ENCODE measurements at places on chromosomes 16 and 17. TPM values are rescaled to one million over a fixed set of nuclear protein-coding genes. Genes with fewer than 3 reads are reported as not detected.
A peak's percentile ranks its signal among the peaks of the same experiment; 100 is the strongest.

- H3K4me3 ChIP-seq: no peak overlapping the region
- H3K27ac ChIP-seq: peak overlapping the region; percentile 92
- peaks cover 61% of the 10 kb centered on the region for H3K4me1 ChIP-seq
Measured at GRCh38 chr17:78172249-78173051, 4.1 kb downstream of the SYNGR2 start.

- H3K4me1 ChIP-seq: peaks cover 34% of the 10 kb centered on the region
- H3K36me3 ChIP-seq: no peaks in the 10 kb centered on the region
- no peak for DNase-seq
- no peaks in the 10 kb centered on the region for H3K27me3 ChIP-seq
Measured at GRCh38 chr17:46071796-46072195, 72.7 kb downstream of the STH start.

Gene OR3A2
- not detected for total RNA-seq

DNA sequence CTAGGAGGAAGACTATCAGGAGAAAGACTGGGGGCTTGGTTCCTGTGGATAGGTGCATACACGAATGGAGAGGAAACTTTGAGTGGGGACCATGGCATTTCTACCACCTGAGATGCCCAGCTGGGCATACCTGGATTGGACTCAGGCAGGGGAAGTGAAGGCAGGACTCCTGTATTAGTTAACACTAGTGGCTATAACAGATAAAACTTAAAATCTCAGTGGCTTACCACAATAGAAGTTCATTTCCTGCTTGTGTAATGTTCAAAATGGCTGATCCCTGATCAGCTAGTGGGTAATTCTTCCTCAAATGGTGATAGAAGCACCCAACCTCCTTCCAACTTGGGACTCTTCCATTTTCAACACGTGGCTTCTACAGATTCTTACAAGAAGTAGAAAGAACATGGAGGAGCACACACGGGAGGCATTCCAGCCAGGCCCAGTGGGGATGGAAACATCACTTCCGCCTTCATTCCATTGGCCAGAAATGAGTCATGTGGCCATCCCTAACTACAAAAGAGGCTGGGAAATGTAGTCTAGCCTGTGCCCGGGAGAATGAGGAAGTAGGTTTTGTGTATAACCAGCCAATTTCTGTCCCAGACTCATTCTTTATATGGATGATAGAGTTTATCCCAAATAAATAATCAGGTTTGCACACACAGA, 112.1 kb downstream of the UTP18 start:
- H3K27me3 ChIP-seq: no peaks in the 10 kb centered on the region
- no peak overlapping the region for H3K4me3 ChIP-seq
- no peaks in the 10 kb centered on the region for H3K36me3 ChIP-seq
- no peak overlapping the region for H3K27ac ChIP-seq
- DNase-seq: peak; percentile 10

Gene KCNG4
- not detected for total RNA-seq

- no peak for DNase-seq
- no peaks in the 10 kb centered on the region for H3K36me3 ChIP-seq
- H3K4me3 ChIP-seq: no peak overlapping the region
- no peak overlapping the region for H3K27ac ChIP-seq
Measured at GRCh38 chr17:46868689-46869187, 17.4 kb downstream of the WNT9B start.

- peaks cover 4% of the 10 kb centered on the region for H3K4me1 ChIP-seq
- no peaks in the 10 kb centered on the region for H3K36me3 ChIP-seq
- H3K27me3 ChIP-seq: no peaks in the 10 kb centered on the region
Measured at GRCh38 chr16:82313754-82314153, 143.7 kb upstream of the MPHOSPH6 start.

DNA sequence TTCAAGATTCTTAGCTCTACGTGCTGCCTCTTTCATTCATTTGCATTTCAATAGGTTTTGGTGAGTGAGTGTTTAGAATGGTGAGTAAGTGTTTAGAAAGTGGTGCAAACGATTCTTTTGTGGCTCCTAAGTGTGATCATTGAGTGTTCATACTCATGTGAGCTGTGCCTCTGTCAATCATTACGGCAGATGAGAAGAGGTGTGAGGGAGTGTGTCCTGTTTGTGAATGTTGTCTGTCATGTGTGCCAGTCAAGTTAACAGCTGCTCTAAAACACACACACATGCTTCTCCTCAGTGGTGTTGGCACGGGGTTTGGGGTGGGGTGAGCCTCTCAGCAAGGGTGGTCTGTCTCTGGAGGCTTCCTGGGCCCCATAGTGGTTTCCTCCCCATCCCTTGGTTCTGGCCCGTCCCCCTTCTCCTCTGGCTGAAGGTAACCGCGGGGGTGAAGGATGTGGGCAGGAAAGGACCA, 11.4 kb downstream of the MYL4 start:
- H3K4me3 ChIP-seq: no peak overlapping the region
- H3K27ac ChIP-seq: no peak overlapping the region
- H3K27me3 ChIP-seq: no peaks in the 10 kb centered on the region
- no peaks in the 10 kb centered on the region for H3K36me3 ChIP-seq
- DNase-seq: no peak

DNA sequence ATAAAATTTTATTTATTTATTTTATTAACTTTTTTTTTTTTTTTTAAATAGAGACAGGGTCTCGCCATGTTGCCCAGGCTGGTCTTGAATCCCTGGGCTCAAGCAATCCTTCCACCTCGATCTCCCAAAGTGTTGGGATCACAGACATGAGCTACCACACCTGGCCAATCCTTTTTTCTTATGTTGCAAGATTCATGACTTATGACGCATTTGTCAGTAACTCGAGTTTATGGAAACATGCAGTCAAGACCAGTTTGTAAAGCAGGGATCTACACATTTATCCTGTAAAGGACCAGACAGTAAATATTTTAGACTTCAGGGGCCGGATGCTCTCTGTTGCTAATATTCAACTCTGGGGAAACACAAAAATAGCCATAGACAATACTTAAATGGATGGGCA, 9.4 kb upstream of the MAP2K6 start:
- DNase-seq: no peak
- no peak overlapping the region for H3K4me3 ChIP-seq
- H3K27me3 ChIP-seq: no peaks in the 10 kb centered on the region
- H3K4me1 ChIP-seq: no peaks in the 10 kb centered on the region
- no peak overlapping the region for H3K27ac ChIP-seq

Gene HSD17B1
- total RNA-seq: 0.33 TPM

- no peaks in the 10 kb centered on the region for H3K36me3 ChIP-seq
- H3K27me3 ChIP-seq: no peaks in the 10 kb centered on the region
- H3K4me3 ChIP-seq: no peak overlapping the region
- no peak for DNase-seq
Measured at GRCh38 chr16:53673189-53673588, 30.5 kb downstream of the RPGRIP1L start.

Gene PRRT2
- total RNA-seq: not detected

DNA sequence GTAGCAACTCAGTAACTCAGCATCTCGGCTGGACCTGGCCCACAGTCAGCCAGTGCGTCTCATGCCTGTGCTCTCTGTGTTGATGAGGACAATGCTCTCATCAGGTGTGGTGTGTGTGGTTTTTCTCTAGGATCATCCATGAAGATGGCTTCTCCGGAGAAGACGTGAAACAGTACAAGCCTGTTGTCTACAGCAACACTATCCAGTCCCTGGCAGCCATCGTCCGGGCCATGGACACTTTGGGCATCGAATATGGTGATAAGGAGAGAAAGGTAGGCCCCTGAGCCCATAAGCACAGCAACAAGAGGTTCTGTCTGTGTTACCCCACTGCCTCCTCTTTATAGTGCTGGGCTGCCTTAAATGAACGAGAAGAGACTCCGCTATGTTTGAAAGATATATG, 84.5 kb downstream of the GNAO1 start:
- DNase-seq: no peak
- no peaks in the 10 kb centered on the region for H3K4me1 ChIP-seq
- H3K4me3 ChIP-seq: no peak overlapping the region
- no peak overlapping the region for H3K27ac ChIP-seq
- H3K27me3 ChIP-seq: no peaks in the 10 kb centered on the region
- H3K36me3 ChIP-seq: no peaks in the 10 kb centered on the region

Gene KCNJ12
- 35.7 TPM for total RNA-seq

DNA sequence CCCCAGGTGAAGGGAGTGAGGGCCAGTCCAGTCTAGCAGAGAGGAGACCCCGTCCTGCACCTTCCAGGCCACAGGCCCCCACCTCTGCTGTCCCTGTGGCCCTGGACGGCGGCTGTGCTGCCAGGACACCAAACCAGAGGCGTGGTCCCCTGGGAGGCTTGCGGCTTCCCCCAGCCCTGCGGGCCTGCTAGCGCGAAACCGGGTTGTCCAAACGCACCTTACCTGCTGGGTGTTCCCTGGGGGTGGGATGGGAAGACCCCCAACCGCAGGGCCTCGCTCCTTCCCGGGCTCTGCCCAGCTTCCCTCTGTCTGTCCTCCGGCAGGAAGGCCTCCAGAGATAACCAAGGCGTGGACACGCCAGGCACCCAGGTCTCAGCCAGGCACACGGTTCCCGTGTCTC, 19.6 kb upstream of the CACNA1H start:
- peaks cover 13% of the 10 kb centered on the region for H3K27me3 ChIP-seq
- no peaks in the 10 kb centered on the region for H3K4me1 ChIP-seq
- H3K36me3 ChIP-seq: no peaks in the 10 kb centered on the region
- no peak overlapping the region for H3K4me3 ChIP-seq
- no peak for DNase-seq

GRCh38 chr17:238964-239259, 57.5 kb upstream of the DOC2B start:
- no peaks in the 10 kb centered on the region for H3K36me3 ChIP-seq
- H3K27me3 ChIP-seq: no peaks in the 10 kb centered on the region
- no peak overlapping the region for H3K4me3 ChIP-seq
- no peak for DNase-seq
- no peaks in the 10 kb centered on the region for H3K4me1 ChIP-seq
- H3K27ac ChIP-seq: no peak overlapping the region

GRCh38 chr17:45441526-45442310, 9.0 kb upstream of the ARHGAP27 start:
- H3K36me3 ChIP-seq: no peaks in the 10 kb centered on the region
- no peak overlapping the region for H3K27ac ChIP-seq
- H3K4me1 ChIP-seq: peaks cover 24% of the 10 kb centered on the region

- H3K36me3 ChIP-seq: no peaks in the 10 kb centered on the region
- H3K27ac ChIP-seq: no peak overlapping the region
- no peak for DNase-seq
- no peak overlapping the region for H3K4me3 ChIP-seq
- peaks cover 8% of the 10 kb centered on the region for H3K4me1 ChIP-seq
Measured at GRCh38 chr17:6496640-6497441, 52.6 kb downstream of the PIMREG start.

DNA sequence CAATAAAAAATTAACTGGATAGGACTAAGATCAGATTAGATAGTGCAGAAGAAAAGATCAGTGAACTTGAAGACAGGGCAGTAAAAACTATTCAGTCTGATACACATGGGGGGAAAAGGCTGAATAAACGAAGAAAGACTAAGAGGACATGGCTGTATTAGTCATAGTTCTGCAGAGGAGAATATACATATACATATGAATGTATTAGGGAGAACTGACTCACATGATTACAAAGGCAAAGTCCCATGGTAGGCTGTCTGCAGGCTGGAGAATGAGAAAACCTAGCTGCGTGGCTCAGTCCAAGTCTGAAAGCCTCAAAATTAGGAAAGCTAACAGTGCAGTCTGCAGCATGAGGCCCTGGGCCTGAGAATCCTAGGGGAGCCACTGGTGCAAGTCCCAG, 98.2 kb upstream of the GNAO1 start:
- DNase-seq: no peak
- H3K36me3 ChIP-seq: no peaks in the 10 kb centered on the region
- no peaks in the 10 kb centered on the region for H3K27me3 ChIP-seq
- no peaks in the 10 kb centered on the region for H3K4me1 ChIP-seq
- H3K27ac ChIP-seq: no peak overlapping the region

Gene KRTAP4-4
- total RNA-seq: not detected

- no peak overlapping the region for H3K4me3 ChIP-seq
- DNase-seq: no peak
- H3K27ac ChIP-seq: no peak overlapping the region
- no peaks in the 10 kb centered on the region for H3K27me3 ChIP-seq
Measured at GRCh38 chr16:72066747-72067146, 3.7 kb downstream of the HPR start.

Gene MYH8
- total RNA-seq: 0.85 TPM

GRCh38 chr16:66915041-66915440, 3.6 kb downstream of the CDH16 start:
- H3K27ac ChIP-seq: no peak overlapping the region
- H3K36me3 ChIP-seq: no peaks in the 10 kb centered on the region
- no peaks in the 10 kb centered on the region for H3K27me3 ChIP-seq
- DNase-seq: no peak
- no peak overlapping the region for H3K4me3 ChIP-seq
- H3K4me1 ChIP-seq: peaks cover 11% of the 10 kb centered on the region

Gene TNK1
- total RNA-seq: 0.13 TPM

Gene KRTAP2-2
- not detected for total RNA-seq

DNA sequence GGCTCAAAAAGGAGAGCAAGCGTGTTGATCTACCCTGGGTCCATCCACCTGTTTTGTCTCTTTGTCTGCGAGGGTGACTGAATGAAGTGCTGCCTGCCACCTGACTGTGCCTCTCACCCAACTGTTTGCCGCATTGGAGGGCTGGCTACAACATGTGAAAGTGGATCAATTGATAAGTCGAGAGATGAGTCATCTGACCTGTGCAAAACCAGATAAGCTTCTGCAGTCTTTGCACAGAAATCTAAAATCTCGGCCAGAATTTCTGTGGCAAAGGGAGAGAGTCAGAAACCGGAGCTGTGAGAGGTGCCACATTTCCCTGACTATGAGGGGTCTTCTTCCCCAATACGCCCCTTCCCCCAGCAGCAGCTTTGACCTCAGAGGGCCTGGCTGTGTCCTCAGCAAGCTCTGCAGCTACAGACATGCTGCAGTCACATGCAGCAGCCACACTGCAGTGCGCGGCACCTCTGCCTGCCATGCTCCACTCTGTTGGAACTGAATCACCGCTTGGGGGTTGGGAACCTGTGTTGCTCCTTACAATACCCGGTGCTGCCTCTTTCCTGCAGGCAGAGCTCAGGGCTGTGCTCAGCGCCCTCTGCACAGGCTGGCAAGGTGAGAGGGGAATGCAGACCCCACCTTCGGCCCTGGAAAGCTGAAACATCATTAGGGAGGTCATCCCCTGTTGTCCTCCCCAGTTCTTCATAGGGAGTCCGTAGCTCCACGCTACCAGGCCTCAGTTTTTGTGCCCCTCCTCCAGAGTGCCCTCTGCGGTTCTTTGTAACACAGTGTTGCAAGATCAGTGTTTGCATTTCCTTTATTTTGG, 16.2 kb upstream of the HAS3 start:
- H3K4me1 ChIP-seq: no peaks in the 10 kb centered on the region
- no peaks in the 10 kb centered on the region for H3K27me3 ChIP-seq
- no peak for DNase-seq
- H3K27ac ChIP-seq: no peak overlapping the region
- no peak overlapping the region for H3K4me3 ChIP-seq
- H3K36me3 ChIP-seq: no peaks in the 10 kb centered on the region

- no peaks in the 10 kb centered on the region for H3K36me3 ChIP-seq
- H3K27me3 ChIP-seq: no peaks in the 10 kb centered on the region
Measured at GRCh38 chr17:73011016-73011486, 81.4 kb downstream of the SLC39A11 start.

DNA sequence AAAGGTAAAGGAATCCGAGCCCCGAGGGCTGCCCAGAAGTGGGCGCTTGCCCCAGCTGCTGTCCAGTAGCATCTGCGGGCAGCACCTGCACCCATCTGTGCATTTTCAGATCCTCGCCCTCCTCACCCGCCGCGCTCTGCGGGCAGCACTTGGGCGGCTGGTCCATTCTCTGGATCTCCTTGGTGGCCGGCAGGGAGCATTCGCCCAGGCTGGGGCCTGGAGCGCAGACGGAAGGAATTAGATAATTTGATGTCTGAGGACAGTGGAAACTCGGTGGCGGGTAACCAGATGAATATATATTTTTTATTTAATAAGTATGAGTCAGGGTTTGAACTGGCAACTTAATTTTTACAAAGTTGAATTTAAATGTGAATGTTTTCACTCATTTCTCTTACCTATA, 88.5 kb downstream of the NPIPB11 start:
- no peaks in the 10 kb centered on the region for H3K27me3 ChIP-seq
- no peak overlapping the region for H3K27ac ChIP-seq
- no peak overlapping the region for H3K4me3 ChIP-seq
- H3K36me3 ChIP-seq: no peaks in the 10 kb centered on the region

Measured in gastrocnemius medialis (tissue), 4 donors.